ENCODE measurements at places on chromosomes 12 and 14.

- DNase-seq = no peak
Observed at GRCh38 chr12:121723200-121723599, 10.6 kb downstream of the TMEM120B start.

DNA sequence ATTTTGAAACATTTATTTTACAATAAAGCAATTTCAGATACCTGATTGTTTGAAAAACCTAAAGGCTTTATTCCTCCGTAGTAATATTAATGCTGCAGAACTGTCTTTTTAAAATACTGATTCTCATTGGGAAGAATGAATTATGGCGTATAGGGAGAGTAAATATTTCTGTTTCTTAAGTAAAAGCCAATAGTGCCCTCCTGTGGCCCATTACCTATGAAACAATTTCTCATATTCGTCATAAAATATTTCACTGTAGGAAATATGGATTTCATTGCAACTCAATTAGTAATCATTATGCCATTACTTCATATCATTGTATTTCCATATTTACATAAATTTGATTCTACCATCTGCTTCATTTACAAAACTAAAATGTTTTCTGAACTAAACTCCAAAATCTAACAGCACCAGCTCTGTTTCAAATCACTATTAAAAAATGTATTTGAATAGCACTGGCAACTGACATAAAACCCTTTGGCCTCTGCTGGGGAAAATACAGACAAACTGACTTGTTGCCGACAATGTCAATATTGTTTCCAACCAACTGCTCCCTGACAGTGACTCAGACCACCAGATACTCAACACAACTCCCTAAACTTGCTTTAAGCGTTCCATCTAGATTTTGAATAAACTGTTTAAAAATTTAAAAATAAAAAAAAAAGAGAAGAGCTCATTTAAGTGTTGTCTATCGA, 290.3 kb downstream of the NAV3 start:
- DNase-seq = peak; percentile 14

DNA sequence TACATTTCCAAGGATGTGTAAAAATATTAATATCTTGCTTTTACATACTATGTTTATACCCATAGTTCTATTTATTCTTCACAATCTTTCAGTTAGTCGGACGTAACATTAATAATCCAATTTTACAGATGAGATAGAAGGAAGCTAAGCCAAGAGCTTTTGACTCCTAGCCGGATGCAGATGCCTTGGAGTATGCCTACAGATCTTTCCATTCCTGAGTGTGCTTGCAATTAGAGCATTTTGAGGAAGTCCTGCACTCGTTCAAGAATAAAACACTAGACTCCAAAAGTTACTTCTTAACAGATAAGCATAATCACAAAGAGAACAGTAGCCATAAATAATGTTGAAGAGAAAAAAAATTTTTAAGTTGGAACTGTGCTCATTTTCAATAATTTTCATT, 337.6 kb upstream of the CLEC14A start:
- DNase-seq = no peak

DNA sequence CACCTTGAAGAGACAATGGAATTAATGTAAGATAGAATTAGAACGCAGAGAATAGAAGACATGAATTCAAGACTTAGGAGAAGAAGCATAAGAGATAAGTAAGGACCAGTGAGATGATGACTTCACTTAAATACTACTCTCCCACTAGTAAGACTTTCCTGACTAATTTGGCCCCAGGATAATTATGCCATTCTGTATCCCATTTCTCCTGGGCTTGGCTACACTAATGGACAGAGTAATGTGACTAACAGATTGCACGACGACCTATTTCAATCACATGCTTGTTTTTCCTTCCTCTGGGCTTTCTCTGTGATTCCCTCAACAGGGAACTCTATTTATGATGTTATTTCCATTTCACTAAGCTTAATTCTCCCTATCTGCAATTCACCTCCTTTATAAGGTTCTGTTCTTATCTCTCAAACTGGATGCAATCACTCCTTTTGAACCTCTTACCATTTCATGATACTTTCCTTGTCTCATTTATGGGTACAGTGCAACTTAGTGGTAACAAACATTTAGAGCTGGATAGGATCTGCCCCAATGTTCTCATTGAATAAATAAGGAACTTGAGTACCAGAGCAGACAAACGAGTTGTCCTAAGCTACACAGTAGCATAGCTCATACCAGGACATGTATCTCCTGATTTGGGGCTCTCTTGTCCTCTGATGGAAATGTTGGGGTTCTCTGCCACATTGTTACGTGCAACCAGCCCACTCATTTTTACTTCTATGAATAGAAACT, 102.7 kb downstream of the BTG1 start:
- no peak for DNase-seq

DNA sequence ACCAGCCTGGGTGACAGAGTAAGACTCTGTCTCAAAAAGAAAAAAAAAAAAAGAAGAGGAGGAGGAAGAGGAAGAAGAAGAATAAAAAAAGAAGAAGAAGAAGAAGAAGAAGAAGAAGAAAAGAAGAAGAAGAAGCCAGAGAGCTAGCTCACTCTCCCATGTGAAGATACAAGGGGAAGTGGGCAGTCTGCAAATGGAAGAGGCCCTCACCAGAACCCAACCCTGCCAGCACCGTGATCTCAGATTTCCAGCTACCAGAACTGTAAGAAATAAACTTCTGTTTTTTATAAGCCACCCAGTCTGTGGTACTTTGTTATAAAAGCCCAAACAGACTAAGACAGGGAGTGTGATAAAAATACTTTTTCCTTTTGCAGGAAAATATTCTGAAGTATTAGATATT, 130.7 kb downstream of the ETNK1 start:
- peak; percentile 59 for DNase-seq

- DNase-seq = no peak
Observed at GRCh38 chr14:51056421-51056820, 38.5 kb downstream of the TRIM9 start.

- no peak for DNase-seq
Observed at GRCh38 chr14:88209273-88209672, 113.8 kb downstream of the KCNK10 start.

DNA sequence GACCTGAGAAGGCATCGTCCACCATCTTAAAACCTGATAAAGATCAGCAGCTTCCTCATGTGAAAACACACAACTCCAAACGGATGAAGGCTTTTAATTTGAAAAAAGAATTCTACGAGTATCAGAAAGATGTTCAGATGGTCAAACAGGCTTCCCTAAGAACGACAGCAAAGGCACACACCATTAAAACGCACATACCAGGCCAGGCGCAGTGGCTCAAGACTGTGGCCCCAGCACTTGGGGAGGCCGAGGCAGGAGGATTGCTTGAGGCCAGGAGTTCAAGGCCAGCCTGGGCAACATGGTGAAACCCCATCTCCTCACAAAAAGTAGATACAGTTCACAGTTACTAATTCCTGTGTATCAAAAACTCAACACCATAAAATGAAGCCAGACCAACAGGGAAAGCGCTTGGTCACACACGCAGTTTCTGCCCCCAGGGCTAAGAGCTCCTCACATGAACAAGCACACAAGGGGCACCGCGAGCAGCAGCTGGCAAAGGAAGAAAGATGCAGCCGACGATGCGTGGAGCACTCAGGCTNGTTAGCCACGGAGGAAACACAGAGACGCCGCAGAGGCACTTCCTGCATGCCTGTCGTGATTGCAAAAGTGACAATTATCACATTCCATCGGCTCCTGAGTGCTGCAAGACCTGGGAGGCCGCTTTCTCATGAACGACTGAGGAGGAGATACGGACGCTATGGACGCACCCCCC, 78.0 kb downstream of the NOC4L start:
- peak; percentile 43 for DNase-seq

DNA sequence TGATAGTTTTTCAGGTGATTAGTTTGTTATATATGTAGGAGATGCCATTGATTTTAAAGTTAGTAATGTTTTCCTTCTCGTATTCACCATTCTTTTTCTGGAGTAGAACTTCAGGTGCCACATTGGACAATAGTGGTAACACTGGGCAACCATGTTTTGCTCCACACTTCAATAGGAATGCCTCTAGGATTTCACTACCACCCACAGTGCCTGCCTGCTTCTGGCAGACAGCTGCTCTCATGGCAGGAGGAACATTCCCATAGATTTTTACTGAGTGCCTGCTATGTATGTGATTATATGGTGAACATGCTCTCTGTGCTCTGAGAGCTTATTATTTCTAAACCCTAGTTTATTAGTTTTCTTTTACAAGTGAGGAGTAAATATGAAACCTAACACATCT, 53.7 kb downstream of the GCH1 start:
- no peak for DNase-seq

- peak; percentile 55 for DNase-seq
Observed at GRCh38 chr12:93134175-93134890, 205.2 kb upstream of the EEA1 start.

DNA sequence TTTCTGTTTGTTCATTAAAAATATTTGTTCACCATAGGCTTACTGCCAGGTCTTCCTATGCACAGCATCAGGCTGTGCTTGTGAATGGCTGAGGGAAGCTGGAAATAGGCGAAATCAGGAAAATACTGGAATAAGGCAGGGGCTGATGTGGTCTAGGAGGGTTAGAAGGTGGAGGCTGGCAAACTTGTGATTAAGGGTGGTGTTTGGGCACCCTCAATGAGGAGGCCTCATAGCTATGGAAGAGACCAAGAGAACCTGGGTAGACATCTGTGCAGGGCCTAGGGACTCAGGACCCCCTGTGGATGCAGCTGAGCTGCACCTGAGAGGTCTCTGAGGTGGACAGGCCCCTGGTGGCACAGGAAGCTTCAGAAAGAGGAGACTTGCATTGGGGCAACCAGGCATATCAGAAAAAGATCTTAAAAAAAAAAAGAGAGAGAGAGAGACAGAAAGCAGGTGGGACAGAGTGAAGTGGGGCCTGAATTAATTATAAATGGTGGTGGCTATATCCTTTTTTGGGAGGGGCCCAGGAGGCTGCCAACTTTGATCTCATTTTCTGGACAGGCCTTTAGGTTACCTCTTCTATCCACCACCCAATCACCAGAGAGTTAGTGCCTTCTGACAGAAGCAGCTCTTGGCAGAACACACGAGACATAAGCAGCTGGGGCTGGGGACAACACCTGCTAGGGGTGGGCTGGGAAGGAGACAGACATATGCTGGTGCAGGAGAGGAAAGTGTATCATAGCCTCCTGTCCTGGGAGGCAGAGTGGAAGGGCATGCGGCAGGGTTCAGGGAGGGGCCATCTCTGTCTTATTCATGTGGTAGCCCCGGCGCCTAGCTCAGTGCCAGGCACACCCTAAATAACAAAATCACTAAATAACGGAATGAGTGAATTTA, 46.7 kb upstream of the ATP23 start:
- no peak for DNase-seq

DNA sequence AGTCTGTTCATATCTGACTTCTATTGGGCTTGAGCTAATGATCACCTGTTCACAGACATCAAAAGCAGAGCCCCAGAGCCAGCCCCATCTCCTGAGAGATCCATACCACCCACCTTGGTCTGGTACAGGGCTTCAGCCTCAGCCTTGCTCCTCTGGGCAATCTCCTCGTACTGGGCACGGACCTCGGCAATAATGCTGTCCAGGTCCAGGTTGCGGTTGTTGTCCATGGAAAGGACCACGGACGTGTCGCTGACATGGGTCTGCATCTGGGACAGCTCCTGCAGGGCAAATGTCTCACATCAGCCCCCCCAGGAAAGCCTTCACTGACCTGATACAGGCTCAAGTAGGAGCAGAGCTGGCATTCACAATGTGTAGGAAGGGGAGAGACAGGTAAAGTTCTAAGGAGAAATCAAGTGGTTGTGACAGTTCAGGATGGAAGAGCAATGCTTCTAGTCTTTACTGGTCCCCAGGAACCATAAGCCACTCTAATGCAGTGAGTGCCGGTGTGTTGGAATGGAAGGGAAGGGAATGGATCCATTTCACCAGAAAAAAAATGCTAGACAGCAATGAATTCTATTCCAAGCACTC, 5.2 kb downstream of the KRT4 start:
- DNase-seq = no peak

DNA sequence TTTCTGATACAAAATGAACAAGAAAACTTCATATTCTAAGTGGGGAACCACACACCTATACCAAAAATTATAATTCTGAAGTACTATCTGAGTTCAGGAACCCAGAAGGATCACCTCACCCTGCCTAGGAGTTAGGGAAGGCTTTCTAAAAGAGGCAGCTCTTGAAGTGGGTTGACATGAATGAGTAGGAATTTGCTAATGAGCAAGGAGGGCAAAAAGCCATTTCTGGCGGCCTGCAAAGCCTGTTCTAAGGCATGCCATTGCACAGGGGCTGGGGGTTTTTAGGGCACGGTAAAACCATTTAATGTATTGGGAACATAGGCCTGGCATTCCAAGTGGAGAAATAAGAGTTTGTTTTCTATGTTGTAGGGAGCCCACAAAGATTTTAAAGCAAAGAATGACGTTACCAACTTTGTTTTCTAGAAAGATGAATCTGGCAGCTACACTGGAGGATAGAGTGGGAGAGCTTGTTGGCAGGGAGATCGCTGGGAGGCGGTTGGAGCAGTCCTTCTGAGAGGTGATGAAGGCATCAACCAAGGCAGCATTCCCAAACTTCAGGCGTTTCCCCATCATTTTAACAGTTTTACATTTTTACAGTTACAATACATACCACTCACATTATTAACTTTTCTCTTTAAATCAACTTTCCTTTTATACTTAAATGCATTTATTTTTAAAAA, 14.1 kb downstream of the IFT43 start:
- no peak for DNase-seq

GRCh38 chr12:52015532-52016041, 8.8 kb downstream of the TAMALIN start:
- DNase-seq = no peak

All from inflammatory macrophage (primary cell).